ENCODE measurements at places on chromosomes 5 and 9.

GRCh38 chr9:16202914-16203728, 650.3 kb downstream of the CCDC171 start:
- DNase-seq = no peak

DNA sequence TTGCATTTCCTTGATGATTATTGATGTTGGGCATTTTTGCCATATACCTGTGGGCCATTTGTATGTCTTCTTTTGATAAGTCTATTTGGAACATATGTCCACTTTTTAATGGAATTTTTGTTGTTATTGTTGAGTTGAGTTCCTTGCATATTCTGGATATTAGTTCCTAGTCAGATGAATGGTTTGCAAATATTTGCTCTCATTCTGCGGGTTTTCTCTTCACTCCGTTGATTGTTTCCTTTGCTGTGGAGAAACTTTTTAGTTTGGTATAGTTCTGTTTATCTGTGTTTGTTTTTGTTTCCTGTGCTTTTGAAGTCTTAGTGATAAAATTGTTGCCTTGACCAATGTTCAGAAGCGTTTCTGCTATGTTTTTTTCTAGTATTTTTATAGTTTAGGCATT, 13.0 kb downstream of the OSMR start:
- DNase-seq = no peak

- no peak for DNase-seq
Measured at GRCh38 chr5:115381911-115382662, 85.6 kb upstream of the CCDC112 start.

GRCh38 chr5:44486591-44486990, 97.4 kb upstream of the FGF10 start:
- no peak for DNase-seq

- DNase-seq = no peak
Measured at GRCh38 chr5:77218263-77218662, 7.8 kb downstream of the PDE8B start.

DNA sequence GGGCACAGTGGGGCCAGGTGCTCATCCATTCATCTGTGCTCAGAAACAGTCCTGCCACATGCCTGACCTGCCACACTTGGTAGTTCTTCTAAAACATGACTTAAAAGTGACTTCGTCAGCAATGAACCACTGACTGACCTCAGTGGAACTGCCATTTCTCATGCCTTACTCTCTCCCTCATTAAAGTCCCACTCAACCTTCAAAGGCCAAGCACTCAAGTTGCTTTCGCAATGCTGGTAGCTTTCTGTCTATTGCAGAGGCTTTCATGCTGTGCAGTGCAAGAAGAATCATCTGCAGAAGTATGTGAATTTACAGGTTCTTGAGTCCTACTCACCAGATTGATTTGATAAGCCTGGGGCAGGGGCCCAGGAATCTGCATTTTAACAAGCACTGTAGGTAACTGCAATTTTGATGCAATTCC, 23.9 kb downstream of the B4GALT1 start:
- peak; percentile 8 for DNase-seq

DNA sequence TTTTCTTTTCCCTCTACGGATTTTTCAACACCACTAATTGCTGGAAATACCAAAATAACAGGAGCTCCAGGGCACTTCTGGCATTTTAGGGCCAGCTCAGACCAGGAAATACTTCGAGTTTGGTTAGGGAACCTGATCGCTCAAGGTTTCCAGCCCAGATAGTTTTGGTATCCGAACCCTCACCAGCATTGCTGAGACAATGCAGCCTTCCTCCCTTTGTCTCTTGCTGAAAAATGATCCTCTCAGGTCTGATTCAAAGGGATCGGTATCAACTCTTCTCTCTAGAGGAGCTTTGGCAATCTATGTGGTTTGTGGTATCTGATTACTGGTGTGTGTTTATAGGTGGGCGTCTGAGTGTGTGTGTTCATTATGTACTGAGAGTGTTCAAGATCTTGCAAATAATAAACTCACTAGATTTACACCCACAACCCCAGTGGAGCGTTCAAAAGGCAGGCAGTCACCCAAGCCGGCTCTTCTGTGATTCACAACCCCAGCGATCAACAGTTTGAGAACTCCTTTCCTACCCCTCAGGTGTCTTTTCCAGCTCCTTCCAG, 122.8 kb upstream of the EGFLAM start:
- DNase-seq = no peak

- DNase-seq = no peak
Measured at GRCh38 chr5:79243224-79243623, 7.3 kb downstream of the JMY start.

GRCh38 chr9:23830929-23831730, 5.1 kb upstream of the ELAVL2 start:
- no peak for DNase-seq

- no peak for DNase-seq
Measured at GRCh38 chr9:106291786-106292185, 571.2 kb upstream of the ZNF462 start.

DNA sequence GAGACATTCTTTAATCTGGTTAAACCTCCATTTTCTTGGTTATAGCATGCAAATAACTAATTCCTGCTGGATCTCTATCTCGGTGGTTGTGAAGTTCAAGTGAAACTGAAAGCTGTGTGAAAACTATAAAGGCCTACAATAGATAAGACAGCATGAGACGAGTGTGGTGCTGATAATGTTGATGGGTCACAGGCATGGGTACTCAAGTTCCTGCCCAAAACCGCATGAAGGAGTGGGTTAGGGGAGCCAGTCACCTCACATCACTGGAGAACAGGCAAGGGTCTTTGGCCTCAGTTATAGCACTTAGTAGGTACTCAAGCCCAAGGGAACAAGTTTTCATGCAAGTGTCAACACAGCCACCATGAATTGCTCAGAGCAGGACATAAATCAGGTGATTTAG, 16.7 kb downstream of the HMHB1 start:
- DNase-seq = no peak

- no peak for DNase-seq
Measured at GRCh38 chr5:94503677-94504076, 114.7 kb downstream of the KIAA0825 start.

GRCh38 chr5:32094691-32095090, 79.4 kb downstream of the GOLPH3 start:
- no peak for DNase-seq

DNA sequence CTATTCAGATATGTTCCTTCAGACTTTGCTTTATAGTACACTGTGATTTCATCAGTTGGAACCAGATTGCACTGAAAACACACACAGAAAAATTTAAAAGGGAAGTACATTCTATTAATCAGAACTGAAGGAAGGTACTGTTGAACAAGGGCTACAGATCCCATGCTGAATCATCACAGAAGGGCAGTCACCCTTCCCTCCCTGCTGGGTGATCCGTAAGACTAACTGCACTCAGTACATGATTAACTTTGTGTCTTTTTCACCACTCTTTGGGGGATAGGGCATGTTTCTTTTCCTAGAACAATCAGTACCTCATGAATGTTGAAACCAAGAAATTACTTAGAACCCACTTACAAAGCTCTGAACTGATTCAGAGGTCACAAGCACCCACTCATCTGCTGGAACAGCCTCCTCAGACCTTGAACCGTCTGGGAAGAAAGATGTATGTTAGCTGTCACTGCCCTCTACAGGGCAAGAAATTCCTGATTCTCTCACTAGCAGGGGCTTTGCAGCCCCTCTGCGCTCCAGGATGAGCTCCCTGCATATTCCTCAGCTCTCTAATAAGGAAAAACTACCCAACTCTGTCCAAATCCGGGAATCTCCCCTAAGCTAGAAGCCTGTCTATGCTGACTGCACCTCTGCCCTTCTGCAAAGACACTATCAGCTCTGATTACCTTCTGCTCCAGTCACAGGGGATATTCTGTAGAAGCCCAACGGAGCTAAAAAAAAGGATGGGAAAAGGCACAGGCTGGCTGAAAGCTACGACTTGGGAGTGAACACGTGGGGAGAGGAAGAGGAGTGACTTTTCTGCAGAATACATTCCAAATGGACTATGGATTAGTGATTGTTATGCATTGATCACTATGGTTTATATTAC, 51.0 kb downstream of the IARS1 start:
- no peak for DNase-seq

DNA sequence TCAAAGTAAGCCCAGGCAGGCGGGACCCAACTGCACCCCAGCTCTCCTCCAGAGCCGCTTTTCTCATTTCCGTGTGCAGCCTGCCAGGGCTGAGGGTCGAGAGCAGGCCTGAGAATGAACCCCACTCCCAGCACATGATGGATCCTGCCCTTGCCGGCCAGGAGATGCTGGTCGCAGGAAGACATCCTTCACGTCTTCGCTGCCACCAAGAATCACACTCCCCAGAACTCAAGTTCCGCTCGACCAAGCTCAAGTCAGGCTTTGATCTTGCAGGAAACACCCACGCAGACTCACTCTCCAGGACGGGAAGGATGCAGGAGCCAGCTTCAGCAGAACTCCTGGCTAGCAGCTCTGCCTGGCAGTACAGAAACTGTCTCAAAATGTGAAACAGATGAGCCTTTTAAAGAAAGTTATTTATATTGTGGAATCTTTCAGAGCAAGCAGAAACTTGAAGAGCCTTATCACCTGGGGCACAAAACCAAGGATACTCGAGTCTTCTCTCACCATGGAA, 102.4 kb downstream of the ROR2 start:
- peak; percentile 83 for DNase-seq

DNA sequence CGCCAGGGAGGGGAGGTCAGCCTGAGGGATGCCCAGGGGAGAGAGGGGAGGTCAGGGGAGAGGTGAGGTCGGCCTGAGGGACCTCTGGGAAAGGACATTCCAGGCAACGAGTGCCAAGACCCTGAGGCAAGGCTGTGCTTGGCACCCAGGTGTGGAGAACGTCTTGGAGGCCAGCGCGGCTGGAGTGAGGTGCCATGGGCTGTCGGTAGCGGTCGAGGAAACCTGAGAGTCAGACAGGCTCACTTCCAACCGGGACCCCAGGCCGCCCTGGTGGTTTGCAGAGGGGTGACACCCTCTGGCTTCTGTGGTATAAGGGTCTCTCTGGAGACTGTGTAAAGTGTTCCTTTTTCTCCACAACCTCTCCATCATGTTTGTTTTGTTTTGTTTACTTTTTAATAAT, 82.9 kb downstream of the CACNA1B start:
- no peak for DNase-seq

- no peak for DNase-seq
Measured at GRCh38 chr5:28430565-28431178, 1392.3 kb upstream of the CDH9 start.

- DNase-seq = no peak
Measured at GRCh38 chr9:129867136-129868022, 32.1 kb downstream of the USP20 start.

DNA sequence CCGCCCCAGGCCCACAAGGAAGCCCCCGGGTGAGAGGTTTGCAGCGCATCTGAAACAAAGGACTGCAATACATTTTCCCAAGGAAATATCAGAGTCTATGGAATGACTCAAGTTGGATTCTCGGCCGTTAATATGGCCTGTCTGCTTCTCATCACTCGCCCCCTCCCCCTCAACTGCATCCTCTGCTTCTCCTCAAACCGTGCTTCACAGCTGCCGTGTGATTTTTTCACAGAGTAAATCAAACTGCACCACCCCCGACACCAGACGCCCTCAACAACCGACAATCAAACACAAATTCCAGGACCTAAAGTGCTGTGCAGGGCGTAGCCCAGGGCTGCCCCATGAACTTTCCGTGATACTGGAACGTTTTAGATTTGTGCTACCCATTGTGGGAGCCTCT, 176.9 kb downstream of the ROR2 start:
- no peak for DNase-seq

- DNase-seq = no peak
Measured at GRCh38 chr5:139182528-139183296, 15.5 kb downstream of the SIL1 start.

DNA sequence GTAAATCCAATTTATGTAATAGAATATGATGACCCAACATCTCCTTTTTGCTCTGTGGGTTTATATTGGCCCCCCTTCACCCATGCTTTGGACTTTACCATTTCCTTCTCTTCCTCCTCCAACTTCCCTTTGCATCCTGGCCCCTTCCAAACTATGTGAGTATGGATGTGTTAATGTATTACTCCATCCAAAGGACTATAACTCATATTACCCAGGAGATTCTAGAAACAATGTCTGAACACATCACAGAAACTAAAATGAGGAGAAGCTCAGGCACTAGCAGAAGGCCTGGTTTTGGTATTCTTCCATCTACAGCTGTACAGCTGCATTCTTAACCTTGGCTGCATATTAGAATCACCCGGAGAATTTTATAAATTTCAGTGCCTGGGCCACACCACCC, 110.7 kb downstream of the PDE4D start:
- no peak for DNase-seq

DNA sequence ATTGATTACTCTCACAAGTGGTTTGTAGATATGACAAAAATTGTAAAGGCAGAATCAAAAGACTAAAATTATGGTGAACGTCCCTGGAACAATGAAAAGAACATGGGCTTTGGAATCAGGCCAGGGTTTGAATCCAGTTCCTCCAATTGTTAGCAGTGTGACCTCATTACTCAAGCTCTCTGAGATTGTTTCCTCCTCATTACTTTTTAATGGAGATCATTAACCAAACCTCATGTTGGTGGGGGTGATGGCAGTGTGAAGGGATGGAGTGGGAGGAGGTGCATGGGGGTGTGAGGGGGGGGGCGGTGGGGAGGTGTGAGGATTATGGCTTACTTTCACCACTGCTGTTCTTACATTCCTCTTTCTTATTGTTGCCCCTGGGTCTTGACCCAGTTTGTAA, 44.1 kb upstream of the FOXE1 start:
- DNase-seq = no peak

- no peak for DNase-seq
Measured at GRCh38 chr9:79698967-79699366, 127.2 kb downstream of the TLE4 start.

DNA sequence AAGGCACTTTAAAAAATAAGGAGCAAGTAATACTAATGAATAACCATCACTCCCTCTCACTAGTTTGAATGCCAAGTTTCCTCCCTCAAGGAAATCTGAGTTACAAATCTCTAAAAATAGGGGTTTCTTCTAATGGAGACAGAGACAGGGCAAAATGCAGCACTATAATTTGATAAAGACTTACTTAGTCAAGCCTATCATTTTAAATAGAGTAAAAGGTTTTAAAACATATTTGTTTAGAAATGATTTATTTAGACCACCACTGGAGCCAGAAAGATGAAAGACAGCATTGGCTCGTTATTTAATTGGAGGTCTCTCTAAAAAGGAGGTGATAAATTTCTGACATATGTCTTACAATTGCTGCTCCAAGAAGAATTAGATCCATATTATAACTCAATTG, 228.7 kb downstream of the TLE1 start:
- no peak for DNase-seq

GRCh38 chr5:50415912-50416311, 25.2 kb downstream of the EMB start:
- DNase-seq = no peak

GRCh38 chr5:145772466-145772865, 62.7 kb downstream of the PRELID2 start:
- DNase-seq = no peak

GRCh38 chr5:136174021-136174659, 18.8 kb downstream of the SMIM32 start:
- no peak for DNase-seq

DNA sequence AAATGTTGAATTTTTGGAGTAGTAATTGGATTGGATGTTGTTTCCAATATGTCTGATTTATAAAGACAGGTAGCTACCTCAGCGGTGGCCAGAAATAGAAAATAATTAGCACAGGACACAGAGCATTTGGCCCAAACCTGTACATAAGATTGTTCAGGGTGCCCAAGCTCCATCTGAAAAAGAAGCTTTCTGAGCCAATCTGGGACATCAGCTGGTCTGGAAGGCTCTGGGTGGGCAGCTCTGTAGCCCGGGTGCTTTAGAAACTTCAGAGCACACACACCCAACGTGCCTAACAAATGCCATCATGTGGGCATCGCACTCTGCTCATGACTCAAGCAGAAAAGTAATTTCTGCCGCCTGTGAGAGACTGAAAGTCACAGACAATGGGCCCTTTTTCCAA, 460.7 kb downstream of the ICE1 start:
- no peak for DNase-seq

All from femur (tissue), 1 donor.